Activated CD4-positive, alpha-beta T cell treated with anti-CD3 and anti-CD28 coated beads, Interleukin-2, amount 50 U/mL, for 16 hours (primary cell): ENCODE measurements at places on chromosomes 4 and X.
A peak's percentile ranks its signal among the peaks of the same experiment; 100 is the strongest.

GRCh38 chrX:73963682-73964081, 340.3 kb upstream of the ZCCHC13 start:
- no peak for DNase-seq

DNA sequence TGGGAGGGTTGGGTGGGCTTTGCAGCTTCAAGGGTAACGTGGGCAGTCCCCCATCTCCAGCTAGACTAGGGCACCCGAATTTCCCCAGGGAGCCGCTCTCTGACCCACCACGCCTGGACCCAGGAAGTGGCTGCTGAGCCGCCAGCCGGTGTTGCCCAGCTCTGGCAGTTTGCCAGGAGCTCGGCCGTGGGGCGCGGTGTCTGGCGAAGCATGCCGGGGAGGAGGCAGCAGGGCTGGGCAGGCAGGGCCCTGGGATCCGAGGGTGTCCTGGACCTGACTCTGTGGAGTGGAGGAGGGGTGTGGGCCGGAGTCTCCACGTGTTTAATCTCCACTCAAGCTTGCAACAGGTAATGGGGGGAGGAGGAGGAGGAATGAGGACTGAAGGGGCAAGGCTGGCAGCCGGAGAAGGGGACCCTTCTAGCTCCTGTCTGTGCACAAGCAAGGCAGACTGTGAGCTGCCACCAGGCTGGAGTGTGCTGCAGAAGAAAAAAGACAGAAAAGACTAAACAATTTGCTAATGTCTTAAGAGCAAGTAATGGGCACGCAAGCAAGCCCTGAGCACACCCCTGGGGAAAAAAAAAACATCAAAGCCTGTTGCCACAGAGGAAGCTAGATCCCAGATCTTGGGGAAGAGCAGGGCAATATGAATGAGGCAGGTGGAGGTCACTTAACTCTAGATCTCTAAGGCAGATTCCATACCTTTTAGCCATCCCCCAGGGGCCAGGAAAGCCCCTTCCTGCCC, 2.4 kb downstream of the LONRF3 start:
- peak; percentile 14 for DNase-seq

DNA sequence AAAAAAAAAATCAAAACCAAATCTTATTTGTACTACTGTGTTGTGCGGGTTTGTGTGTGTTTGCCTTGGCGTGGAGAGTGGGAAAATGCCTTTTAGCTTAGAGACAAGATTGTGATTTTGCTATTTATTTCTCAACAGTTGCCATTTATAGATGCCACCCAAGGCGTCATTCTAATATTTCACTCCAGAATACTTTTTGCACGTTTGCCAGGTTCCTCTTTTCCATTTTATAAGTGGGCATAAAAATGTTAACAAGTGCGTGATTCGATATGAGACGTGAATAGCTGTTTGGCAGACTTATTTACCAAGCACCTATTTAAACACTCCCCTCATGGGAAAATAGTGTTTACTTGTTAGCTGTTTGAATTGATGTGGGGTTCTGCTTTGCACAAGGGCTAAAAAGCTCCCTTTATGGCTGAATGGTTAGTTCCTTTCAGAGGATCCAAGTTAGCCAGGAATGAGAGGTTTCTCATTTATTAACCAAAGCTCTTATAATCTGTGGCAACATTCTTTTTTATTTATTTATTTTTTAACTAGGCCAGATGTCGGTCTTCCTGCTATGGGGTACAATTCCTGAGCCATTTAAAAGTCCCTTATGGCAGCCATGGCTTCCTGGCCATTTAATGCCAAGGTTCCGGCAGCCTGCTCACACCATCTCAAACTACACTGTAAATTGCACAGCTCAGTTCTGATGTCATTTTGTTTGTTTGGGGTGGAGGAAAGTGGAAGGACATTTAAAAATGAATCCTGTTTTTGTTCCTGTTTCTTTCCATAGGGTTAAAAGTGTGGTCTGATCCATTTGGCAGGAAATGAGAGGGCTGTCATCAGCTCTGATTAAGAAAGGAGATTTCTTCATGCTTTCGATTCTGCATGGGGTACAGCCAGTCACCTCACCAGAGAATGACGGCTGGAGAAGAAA, 14.6 kb downstream of the SMIM20 start:
- no peak for DNase-seq

DNA sequence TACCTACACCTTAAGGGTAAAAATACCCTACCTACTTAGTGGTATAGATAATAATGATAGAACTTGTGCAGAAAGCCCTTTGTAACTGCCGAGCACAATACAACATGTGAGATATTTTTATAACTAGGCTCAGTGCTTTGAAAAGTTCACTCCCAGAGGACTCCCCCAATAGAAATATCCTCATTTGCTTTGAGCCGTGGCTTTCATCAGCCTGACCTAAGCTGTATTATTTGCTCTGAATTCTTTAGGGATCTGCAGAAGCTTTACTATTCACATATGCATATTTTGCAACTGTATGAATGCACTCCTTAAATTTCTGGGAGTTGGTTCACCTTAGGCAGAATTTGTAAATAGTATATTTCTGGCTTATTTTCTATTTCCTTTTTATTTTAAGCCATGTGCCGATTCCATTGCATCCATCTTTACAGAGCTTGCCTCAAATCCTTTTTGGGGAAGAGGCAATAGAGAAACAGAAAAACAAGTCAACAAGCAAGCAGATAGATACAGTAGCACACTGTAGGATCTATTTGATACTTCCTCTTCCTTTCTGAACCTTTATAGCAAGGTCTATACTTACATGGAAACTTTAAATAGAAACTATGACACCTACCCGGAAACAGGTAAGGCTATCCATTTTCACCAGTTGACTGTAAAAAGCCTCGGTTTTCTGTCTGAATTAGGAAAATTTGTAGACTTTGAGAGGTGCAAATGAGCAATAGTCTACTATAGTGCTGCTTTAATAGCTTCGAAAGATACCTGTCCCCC, 242.5 kb upstream of the VCX3A start:
- DNase-seq, result no peak

DNA sequence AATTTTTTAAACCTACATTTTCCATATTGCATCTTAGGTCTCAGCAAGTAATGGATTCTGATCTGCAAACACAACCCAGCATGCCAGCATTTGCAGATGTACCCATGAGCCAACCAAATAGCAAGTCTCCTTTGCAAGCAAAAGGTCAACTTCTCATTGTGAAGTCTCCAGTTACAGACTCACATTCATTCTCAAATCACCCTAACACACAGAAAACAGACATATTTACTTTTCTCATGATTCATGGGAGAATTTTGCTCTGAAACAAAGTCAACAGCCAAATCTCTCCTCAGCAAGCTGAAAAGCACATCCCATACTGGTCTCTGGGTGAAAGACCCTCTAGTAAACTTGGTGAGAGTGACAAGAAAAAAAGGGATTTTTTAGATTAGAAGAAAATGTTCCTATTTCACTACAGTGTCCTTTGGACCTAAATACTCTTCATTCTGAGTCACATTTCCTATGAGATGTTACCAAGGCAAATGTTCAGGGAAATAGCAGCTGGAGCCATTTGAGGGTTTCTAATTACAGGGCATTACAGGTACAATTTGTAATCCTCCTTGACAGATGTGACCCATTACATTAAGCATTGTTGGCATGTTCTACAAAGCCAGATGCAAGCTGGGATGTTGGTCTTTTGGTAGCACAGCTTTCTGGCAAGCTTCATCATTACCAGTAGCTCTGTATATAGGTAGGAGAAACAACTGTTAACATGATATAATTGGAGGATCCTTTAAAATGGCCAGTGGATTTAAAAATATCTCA, 383.3 kb downstream of the SMARCA1 start:
- no peak for DNase-seq

DNA sequence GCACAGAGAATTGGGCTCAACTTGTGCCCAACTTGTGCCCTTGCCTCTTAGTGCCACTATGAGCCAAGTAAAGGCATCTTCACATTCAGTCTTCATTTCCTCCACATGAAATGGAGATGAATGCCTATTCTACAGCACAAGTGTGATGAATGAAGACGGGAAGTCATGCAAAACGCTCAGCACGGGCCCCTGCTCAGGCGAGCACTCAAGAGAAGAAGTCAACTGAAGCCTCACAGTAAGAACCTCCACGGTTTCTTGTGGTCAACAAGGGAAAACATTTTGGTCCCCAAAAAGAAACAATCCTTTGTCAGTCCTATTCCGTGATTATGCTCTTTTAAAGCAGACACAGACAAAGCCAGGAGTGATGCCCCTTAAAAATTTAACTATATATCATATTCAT, 87.0 kb downstream of the IRF2 start:
- no peak for DNase-seq

DNA sequence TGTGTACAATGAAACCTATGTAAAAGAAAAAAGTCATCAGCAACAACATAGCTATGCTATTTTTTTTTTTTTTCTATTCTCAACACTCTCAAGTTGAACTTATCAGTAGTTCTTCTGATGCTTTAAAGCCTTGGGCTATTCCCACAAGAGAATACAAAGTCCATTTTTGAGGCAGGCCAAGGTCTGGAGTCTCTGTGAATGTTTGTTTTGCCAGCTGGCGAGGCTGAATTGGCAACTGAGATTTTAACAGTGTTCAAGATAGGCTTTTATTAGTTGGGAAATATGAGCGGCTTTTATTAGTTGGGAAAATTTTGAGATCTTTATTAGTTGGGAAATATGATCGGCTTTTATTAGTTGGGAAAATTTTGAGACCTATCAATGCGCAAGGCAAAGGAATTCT, 336.6 kb downstream of the SLITRK2 start:
- DNase-seq, result no peak

DNA sequence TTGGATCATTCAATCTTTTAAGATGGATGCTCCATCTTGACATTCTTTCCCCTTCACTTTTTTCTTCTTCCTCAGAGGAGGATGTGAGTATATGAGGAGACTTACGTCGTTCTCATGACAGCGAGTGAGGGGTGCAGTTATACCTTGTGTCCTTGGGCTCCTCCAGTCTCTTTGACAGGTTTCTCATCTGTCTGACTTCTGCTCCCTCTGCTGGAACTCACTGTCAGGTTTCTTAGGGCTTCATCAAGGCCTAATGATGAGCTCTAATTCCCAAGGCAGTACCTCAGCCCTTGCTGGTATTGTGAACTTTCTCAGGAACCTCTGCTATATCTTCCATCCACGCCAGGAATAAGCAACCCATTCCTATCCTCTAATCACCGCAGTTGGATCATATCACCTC, 237.8 kb upstream of the ADGRL3 start:
- DNase-seq, result no peak

DNA sequence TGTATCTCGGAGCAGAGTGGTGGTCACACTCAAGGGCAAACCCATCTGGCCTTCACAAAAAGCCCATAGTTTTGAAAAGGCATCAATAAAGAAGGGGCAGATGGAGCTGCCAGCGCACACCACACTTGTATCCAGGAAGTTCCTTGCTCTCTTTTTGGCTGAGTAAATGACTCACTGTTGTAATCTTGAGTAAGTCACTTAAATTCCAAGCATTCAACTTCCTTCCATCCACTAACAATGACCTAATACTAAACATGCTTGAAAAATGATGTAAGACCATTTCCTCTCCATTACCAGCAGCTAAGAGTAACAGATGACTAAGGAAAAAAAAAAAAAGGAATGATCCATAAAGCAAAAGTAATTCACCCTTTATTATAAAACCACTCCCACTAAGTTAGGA, 32.4 kb upstream of the MYOZ2 start:
- DNase-seq, result no peak

DNA sequence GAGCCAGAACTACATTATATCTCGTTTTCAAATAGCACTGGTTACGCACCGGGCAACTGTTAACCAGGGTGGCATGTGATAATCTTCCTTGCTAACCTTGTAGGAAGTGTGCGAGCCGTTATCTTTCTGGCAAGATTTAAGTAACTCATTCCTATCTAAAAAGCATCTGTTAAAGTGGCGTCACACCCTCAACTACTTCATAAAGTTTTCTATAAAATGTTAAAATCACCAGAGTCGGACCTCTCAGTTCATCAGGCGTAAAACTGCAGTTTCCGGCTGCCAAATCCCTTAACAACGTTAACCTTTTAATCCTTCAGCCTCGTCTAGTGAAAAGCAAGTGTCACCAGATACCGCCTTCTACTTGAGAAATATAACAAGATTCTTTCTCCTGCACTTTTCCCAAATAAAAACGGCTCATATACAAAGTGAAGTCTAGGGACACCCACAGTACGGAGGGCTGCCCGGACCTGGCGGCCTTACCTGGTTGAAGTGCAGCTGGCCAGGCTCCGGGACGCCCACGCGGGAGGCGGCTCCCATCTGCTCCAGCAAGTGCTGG, 1.2 kb downstream of the SLC39A8 start:
- peak; percentile 20 for DNase-seq

- DNase-seq, result no peak
Observed at GRCh38 chr4:17497890-17498523, 13.9 kb downstream of the QDPR start.

- DNase-seq, result no peak
Observed at GRCh38 chr4:67456577-67457196, 88.6 kb downstream of the CENPC start.

DNA sequence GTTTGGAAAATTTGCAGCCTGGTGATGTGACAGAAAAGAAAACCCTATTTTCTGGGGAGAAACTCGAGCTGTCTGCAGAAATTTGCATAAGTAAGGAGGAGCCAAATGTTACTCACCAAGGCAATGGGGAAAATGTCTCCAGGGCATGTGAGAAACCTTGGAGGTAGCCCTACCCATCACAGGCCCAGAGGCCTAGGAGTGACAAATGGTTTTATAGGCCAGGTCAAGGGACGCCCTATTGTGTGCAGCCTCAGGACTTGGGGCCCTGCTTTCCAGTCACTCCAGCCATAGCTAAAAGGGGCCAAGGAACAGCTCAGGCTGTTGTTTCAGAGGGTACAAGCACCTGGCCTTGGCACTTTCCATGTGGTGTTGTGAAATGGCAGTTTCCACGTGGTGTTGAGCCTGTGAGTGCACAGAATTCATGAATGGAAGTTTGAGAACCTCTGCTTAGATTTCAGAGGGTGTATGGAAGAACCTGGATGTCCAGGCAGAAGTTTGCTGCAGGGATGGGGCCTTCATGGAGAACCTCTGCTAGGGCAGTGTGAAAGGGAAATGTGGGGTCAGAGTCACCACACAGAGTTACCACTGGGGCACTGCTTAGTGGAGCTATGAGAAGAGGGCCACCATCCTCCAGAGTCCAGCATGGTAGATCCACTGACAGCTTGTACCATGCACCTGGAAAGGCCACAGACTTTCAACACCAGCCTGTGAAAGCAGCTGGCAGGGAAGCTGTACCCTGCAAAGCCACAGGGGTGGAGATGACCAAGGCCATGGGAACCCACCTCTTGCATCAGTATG, 637.6 kb upstream of the EPHA5 start:
- no peak for DNase-seq

DNA sequence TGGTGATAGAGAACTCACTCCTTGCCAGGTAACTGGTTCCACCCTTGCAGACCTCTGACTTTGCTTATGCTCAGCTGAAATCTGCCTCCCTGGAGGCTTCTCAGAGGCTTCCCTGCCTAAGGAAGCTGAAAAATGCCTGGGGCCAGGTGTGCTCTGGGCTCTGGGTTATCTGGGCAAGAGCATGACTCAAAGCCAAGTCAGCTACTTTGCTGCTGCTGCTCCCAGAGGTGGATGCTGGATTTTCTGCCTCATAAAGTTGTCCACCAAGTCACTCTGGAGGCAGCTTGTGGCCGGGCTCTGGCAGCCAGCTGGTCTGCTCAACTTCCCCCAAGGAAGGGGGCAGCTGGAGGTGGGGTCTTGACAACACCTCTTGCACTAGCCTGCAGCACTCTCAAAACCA, 132.7 kb downstream of the PJA1 start:
- no peak for DNase-seq

- DNase-seq, result no peak
Observed at GRCh38 chr4:168118116-168118655, 25.8 kb downstream of the ANXA10 start.

GRCh38 chr4:145483514-145483913, 1.9 kb downstream of the SMAD1 start:
- DNase-seq, result no peak
